ENCODE measurements at places on chromosomes 16 and 17. TPM values are rescaled to one million over a fixed set of nuclear protein-coding genes. Genes with fewer than 3 reads are reported as not detected.

Gene DHODH
- 12.1 TPM for polyA plus RNA-seq

Gene RHOT1
- polyA plus RNA-seq, result 32.8 TPM

Gene LGALS9B
- polyA plus RNA-seq, result not detected

Gene TELO2
- 30.8 TPM for polyA plus RNA-seq

Gene CMTM2
- 0.30 TPM for polyA plus RNA-seq

Gene CCT6B
- polyA plus RNA-seq, result 2.5 TPM

Gene SLC13A5
- 0.05 TPM for polyA plus RNA-seq

DNA sequence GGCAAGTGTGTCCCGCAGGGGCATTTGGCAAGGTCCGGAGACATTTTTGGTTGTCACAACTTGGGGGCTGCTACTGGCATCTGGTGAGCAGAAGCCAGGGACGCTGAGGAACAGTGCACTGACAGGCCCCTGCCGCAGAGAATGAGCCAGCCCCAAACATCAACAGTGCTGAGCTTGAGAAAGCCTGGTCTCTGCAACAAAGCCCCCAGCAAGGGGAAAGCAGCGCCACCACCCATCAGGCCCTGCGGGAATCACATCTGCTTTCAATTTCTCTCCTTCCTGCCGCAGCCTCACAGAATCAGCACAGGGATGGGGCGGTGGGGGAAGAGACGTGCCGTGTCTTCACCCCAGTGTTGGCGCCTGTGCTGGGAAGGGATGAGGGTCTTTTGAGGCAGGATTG is 14.8 kb upstream of the PRPSAP1 start:
- DNase-seq, result no peak

DNA sequence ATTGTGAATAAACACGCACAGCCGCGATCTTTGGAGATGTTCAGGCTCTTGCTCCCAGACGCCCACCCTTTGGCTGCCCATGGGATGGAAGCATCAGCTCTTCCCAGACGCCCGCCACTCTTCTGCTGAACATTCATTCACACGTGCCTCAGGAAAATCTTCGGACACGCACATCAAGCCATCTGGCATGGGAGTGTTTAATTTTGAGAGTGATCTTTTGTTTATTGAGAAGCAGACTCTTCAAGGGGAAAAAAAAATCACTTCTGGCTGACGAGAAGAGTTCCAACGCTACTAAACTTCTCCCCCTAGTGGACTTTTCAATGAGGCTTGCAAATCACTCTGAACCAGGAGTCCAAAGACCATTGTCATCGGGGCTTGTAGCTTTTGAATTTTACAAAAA is 62.0 kb upstream of the NUDT7 start:
- DNase-seq, result no peak

- DNase-seq, result no peak
Measured at GRCh38 chr17:7842380-7843256, 8.6 kb downstream of the KDM6B start.

DNA sequence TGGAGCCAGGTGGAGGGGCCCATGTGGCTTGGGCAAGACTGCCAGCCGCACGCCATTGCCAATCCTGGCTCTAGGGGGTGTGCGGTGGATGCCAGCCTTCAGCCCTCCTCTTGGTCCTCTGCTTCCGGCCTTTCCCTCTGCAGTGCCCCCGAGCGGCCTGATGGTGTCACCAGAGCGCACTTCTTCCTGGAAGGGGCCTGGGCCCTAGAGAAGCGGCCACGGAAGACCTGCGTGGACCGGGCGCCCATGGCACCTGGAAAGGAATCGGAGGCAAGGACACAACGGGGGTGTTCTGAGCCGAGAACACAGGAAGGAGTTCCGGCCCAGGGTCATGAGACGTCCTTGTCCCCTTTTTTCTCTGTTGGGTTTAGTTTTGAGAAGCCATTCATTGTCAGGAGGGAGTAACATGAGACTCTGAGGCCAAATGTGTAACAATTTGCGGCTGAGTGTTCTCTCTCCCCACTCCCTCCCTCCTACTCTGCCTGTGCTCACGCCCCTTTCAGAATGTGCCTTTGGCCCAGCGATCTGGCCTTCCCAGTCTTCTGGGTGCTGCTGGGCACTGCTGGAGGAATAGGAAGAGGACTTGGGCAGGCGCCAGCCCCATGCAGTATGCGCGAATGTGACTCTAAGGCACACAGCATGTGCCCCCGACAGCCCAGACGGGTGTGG is 92.8 kb downstream of the IRX3 start:
- DNase-seq, result peak; percentile 65

DNA sequence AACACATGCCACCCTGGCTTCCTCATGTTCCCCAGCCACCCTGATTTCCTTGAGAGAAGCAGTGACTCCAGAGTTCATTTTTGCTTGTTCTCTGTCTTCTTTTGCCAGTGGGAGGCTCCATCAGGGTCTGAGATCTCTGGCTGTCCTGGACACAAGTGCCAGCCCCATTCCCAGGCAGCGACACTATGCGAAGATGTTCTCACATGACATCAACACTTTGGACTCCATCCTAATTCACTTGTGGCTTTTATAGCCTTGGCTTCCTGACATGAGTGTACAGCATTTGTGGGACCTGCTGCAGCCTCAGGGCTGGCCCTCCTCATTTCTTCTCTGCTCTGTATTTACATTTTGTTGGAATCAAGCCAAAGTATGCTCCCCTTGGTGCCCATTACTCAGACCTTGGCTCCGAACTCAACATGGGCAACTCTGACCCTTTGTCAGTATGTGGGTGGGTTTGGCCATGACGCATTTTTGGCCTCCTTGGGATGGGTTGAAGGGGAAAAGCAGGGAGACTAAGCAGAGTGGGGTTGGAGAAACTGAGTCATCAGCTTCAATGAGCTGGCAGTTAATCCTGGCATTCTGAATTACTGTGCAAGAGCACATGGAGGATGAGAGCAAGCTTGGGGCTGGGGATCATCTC is 119.0 kb upstream of the EEF2KMT start:
- no peak for DNase-seq

GRCh38 chr17:8189041-8189710 is 804 bp downstream of the BORCS6 start:
- DNase-seq, result no peak

GRCh38 chr16:29644338-29644857 is 18.6 kb upstream of the SPN start:
- DNase-seq, result no peak

- no peak for DNase-seq
Measured at GRCh38 chr17:59372138-59372751, 40.8 kb downstream of the YPEL2 start.

DNA sequence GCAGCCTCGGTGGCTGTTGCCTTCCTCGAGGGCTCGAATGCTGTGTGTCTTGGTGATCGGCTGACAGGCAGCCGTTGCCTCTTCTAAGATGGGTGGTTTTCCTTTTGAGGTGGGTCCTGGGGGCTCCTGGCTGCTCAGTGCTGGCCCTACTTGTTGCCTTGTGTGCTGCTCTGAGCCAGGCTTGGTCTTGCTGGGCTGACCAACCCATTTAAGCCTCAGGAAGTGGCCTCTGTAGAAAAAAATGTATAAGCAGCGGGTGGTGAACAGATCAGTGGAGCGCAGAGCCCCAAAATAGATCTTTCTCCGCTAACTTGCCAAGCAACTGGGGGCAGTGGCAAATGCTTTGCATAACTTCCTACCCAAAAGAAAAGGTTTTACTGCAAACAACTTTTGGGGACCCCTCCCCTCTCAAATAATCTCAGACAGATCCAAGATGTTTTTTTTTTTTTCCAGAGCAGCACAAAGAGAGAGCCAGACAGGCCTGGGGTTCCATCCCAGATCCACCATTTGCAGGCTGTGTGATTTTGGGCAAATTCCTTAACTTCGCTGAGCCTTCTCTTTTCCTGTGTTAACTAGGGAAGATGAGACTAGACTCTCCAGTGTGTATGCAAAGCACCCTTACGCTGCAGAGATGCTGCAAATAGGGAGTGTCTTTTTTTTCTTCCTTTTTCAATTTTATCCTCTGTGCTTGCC is 42.5 kb downstream of the PLCG2 start:
- no peak for DNase-seq

DNA sequence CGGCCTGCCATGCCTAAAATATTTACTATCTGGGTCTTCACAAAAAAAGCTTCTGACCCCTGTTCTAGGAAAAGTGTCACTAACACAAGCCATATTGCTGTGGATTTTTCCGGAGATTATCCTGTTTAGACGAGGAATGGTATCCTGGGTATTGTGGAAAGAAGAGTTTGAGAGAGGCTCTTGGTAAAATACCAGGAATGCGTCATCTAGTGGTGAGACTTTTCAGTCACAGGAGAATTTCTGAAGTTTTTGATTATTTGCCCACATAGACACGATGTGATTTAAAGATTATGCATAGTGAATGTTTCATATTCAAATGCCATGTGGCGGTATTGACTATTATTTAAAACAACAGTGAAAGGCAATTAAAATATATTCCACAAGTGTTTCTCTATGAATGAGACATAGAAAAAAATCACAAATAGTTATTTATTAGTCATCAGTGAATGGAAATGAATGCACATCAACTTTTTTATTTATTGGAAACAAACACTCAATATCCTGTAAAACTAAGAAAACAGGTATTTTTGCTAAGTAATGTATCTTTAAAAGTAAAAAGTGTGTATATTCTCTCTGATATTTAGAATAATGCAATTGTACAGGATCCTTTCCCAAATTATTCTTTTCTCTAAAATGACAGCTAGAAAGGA is 7.8 kb downstream of the KRT28 start:
- DNase-seq, result no peak

- DNase-seq, result peak; percentile 93
Measured at GRCh38 chr16:55576384-55576783, 9.9 kb downstream of the CAPNS2 start.

DNA sequence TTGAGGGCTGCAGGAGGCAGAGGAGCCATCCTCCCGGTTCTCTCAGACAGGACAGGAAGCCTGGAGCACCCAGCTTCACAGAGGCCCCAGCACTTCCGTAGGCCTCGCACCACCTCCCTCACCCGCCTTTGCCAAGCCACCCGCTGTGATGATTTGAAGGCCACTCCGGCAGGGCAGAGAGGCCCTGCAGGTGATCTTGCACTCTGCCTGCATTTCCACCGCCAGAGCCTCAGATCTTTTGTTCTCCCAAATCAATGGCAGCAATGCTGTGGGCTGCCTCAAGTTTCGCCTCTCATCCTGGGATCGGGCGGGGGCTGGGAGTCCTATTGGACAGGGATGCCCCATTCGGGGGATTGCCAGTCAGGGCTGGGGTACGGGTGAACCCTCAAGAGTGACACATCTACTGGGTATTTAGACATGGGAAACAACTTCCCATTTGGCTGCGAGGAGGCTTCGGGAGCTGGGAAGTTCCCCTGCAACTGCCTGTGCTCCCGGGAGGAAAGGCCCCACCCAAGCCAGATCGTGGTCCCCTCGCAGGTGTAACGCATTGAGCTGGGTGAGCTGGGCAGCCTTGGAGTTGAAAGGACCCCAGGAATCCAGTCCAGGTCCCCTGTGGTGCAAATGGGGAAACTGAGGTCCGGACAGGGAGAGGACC is 34.8 kb upstream of the PEMT start:
- no peak for DNase-seq

GRCh38 chr17:39979016-39979670 is 1.5 kb upstream of the PSMD3 start:
- no peak for DNase-seq

DNA sequence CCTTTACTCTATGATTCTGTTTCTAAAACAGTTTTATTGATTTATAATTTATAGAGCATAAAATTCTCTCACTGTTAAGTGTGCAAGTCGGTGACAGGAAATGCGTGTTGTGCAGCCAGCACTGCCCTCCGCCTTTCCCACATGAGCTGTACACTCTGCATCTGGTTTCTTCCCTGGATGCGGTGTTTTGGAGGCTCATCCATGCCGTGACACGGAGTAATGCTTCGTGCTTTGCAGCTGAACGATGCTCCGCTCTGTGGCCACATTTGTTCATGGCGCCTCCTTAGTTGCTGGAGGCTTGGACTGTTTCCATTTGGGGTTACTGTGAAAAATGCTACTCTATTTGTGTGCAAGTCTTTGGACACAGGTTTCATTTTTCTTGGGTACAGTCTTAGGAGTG is 7.2 kb upstream of the IGFALS start:
- no peak for DNase-seq

DNA sequence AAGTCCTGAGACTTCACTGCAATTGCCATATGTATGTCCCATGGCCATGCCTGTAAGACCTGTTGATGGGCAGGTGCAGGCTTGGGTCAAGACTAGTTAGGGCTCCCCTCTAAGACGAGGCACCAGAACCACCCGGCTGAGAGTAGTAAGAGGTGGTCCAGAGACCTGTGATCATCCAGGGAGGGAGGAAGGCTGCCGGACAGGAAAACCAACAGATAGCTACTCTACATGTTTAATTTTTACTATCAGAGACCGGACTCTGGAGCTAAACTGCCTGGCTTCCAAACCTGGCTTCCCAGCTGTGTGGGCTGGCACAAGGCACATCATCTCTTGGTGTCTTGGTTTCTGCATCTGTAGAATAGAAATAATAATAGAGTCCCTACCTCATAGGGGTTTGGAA is 73.0 kb downstream of the ERCC4 start:
- no peak for DNase-seq

DNA sequence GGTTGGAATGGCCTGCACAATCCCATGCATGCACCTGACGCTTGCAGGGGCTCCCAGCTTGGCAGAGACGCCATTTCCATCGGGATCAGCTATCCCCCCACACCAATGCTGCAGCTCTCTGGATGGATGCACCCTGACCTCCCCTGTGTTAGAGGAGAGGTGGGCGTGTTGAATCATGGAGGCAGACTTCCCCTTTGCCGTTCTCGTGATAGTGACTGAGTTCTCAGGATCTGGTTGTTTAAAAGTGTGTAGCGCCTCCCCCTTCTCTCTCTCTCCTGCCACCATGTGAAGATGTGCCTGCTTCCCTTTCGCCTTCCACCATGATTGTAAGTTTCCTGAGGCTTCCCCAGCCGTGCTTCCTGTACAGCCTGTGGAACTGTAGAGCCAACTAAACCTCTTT is 17.8 kb upstream of the KCNH6 start:
- DNase-seq, result no peak

- DNase-seq, result no peak
Measured at GRCh38 chr17:45789874-45790273, 5.8 kb downstream of the CRHR1 start.

DNA sequence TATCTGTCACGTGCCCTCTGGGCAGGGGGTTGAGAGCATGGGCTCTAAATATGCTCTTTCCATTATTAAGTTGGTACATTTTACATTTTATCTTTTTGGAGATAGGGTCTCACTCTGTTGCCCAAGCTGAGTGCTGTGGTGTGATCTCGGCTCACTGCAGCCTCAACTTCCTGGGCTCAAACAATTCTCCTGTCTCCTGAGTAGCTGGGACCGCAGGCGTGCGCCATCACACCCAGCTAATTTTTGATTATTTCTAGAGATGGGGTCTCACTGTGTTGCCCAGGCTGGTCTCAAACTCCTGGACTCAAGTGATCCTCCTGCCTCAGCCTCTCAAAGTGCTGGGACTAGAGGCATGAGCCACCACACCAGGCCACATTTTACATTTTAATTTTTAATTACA is 43.9 kb upstream of the KDM6B start:
- DNase-seq, result no peak

DNA sequence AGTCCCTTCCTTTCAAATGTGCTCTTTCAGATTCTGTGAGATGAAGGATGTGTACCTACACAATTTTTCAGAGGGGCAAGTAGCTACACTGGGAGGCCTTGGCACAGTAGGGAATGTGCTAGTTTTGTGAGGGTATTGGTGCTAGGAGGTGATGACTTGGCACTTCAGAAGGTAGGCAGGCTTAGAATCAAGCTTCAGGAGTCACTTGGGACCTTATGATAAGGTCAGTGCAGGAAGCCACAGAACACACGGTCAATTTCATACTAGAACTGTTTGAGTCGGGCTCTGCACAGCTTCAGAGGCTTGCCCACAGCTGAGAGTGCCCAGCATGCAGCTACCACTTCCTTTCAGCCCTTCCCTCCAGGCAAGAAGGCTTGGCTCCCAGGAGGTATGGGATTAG is 6.1 kb downstream of the CMTM1 start:
- DNase-seq, result no peak

All from forelimb muscle (tissue), 1 donor.